Astrocyte (in vitro differentiated cells and primary cell): ENCODE measurements at places on chromosomes 13 and 19. TPM values are rescaled to one million over a fixed set of nuclear protein-coding genes. Genes with fewer than 3 reads are reported as not detected.

DNA sequence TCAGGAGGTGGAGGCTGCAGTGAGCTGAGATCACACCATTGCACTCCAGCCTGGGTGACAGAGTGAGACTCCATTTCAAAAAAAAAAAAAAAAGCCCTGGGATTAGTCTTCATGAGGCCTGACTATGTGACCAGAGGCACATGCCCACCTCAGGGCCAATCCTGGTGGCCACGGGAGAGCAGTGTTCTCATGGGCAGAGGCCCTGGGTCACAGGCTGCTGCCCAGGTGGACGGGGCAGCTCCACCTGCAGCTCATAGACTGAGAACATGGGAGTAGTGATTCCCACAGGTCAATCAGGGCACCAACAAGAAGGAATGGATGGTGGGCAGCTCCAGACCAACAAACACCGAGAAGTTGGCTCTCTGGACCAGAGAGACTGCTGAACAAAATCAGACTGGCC, 26.1 kb upstream of the PEPD start:
- DNase-seq, result no peak

The OVOL3 gene
- total RNA-seq, result not detected in 2 replicates

The GDF15 gene
- 20.5 and 23.2 TPM in 2 replicates for total RNA-seq

GRCh38 chr13:43077906-43078305, 54.5 kb downstream of the DNAJC15 start:
- DNase-seq, result no peak

The TEX26 gene
- total RNA-seq, result not detected in 2 replicates

DNA sequence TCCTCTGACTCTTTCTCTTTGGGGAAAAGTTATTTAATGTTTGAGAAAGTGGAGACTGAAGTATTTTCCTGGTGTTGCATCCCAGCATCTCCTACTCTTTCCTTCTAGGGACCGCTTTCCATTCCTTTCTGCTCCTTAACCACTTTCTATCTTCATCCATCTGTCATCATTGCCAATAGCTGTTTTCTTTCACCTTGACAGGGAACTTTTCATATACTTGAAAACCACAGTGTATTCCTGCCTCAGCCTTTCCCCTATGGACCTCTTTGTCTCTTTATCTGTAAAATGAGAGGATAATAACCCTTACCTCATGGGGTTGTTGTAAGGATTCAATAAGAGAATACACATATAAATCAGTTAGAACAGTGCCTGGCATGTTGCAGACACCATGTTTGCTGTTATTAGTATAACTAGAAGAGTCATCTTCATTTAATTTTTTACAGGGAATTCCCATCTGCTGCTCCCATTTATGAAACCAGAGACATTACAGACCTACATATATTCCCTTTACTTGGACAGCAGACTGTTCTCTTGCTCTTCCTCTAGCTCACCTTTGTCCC, 31.8 kb downstream of the LCP1 start:
- no peak for DNase-seq

- DNase-seq, result no peak
Observed at GRCh38 chr19:1521636-1522035, 2.2 kb upstream of the PLK5 start.

DNA sequence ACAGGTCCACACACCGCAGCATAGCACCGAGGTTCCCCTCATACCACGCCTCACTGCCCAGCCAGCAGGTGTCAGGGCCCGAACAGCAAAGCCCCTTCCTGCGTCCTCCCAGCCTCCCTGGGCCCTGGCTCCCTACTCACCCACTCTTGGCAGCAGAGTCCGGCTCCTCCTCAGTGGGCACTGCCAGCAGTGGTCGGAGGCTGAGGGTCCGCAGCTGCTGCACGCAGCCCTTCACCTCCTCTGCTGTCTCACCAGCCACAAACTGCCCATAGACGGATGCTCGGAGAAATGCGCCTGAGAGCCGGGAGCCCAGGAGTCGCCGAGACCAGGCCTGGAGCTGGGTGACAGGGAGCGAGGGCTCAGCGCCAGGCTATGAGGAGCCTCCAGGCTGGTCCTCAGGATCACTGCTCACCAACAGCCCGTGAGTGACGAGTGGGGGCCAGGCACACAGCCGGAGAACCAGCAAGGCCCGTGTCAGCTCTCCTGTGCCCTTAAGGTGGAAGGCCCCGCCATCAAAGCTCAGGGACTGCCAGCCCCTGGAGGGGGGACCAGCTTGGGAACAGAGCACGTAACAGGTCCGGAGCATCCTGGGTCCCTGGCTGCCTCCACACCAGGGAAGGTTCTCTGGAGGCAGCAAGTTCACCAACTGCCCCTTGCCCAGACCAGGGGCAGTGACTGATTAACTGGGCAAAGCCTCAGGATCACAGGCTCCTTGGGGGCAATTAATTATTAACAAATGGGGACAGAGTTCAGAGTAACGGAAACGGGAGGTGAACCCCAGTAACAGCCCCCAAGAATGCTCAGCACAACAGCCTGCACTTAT, at the start of gene PRODH2:
Gene PRODH2, minus strand, starts transcription at position 626 of the 823 bp plus-strand sequence. Its CDS starts 40 bp downstream, at position 586.
- no peak for DNase-seq

The KLK14 gene
- 0.23 and 0.31 TPM in 2 replicates for total RNA-seq

- DNase-seq, result no peak
Observed at GRCh38 chr19:1905863-1906375, 720 bp downstream of the ADAT3 start.

GRCh38 chr13:37576601-37577000, 22.0 kb downstream of the POSTN start:
- no peak for DNase-seq

DNA sequence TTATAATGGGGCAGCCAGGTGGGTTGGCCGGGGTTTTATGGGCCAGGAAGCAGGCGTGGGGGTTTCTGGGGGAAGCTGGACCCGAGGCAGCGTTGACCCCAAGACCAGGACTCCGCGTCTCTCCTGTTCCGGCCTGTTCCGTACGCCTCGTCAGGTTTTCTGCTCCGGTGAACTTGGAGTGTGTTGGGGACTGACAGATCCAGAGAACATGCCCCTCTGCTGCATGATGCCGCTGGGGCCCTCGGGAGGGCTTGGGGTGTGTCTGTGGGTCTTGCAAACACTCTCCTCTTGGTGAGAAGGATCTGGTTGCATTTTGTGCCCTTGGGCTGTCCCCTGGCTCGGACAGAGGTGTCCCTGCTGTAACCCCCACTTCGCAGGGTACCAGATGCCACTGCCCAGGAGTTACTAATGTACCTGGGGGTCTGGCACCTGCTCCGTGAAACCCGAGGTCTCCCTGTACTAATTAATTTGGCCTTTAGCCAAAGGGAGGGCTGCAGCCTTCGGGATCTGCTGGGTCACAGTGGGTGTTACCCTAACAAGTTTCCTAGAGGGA, 15.6 kb downstream of the KDM4B start:
- no peak for DNase-seq

DNA sequence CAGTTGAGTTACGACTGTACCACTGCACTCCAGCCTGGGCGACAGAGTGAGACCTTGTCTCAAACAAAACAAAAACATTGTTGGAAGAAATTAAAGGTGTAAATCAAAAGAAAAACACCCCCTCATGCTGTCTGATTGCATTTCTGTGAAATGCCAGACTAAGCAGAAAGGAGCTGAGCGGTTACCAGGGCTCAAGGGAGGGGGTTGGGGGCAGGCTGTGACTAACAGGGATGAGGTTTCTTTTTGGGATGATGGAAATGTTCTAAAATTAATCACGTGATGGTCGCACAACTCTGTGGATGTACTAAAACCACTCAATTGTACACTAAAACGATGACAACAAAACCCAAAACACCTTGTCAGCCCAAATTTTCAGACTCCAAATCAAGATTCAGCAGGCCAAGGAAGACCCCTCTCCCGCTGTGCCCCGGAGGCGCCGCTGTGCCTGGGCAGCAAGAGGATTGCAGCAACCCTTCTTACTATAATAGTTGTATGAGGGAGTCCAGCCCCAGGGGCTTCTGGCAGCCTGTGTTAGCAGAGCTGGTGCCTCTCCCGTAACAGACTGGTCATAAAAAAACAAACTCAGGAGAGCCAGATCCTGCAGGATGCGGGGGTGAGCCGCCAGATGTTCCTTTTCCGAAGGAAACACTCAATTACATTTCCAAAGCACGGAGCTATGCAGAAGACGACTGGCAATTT, 20.9 kb downstream of the CAPS start:
- no peak for DNase-seq
